Type B pancreatic cell (in vitro differentiated cells): ENCODE measurements at places on chromosomes 7 and 10.

DNA sequence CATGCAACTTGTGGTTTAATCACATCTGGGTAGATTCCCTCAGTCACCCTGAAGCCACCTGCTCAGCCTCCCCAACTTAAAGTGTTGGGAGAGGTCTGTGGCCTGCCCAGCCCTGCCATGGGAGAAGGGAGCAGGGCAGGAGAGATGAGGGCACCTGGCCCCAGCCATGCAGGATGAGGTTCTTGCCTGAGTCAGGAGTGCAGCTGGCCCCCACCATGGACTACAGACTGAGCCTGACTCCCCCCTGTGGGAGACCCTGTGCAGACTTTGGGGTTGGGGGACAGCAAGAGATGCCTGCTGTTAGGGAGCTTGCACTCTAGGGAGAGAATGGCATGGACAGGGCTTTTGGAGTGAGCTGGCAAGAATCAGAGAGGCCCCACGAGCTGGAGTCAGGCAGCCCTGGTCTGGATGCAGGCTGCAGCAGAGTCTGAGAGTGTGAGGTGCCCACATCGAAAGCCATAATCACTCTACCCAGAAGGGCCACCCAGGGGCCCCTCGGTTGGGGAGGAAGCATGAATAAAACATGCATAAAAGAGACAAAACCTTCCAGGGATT lies 34.7 kb upstream of the DPYSL4 start:
- no peak for DNase-seq

DNA sequence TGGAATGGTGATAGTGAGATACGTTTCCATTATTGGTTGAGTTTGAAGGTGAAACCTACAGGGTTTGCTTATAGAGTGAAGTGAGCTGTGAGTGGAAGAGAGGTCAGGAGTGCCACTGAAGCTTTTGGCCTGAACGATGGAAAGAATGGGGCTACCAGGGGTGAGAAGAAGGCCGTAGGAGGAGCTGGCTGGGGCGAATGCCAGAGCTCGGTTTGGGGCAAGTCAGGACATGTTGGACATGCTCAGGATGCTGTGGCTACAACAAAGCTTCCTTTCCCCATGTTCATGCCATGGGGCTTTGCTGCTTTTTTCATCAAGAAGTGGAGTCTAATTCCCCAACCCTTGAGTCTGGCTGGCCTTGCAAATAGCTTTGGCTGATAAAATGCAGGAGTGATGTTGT lies 253.7 kb downstream of the GLRX3 start:
- peak; percentile 31 for DNase-seq

DNA sequence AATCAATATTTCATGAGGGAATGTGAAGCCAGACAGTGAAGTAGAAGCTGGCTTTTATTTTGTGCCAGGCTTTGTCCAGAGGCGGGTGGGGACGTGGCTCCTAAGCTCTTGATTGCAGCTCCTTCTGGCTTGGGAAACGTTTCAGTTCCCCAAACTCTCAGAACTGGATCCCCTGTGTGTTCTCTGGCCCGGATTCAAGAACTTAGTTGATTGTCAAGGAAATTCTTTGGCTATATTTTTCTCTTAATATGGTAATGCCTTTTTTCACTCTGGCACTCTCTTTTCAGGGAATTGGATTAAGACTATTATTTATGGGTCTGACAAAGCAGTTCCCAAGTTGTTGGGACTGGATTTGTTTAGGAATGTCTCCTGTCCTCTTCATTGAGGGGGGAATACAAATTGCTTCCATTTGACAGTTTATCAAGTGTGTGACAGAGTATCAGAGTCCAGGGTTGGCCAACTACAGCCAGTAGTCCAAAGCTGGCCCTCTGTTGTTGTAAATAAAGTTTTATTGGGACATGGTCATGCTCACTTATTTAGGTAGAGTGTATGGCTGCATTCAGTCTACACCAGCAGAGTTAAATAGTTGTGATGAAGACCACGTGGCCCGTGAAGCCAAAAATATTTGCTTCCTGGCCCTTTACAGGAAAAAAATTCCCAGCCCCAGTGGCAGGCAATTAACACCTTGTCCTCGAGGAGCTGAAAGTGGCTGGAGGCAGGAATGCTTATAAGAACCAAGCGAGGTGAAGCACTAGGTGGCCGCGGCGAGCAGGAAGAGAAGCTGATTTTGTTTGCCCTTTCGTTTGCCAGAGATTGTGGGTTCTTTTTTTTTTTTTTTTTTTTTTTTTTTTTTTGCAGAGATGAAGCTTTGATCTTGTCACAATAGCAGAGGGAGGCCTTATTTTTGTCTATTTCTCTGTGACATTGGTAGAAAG lies 34.3 kb downstream of the HTRA1 start:
- no peak for DNase-seq

DNA sequence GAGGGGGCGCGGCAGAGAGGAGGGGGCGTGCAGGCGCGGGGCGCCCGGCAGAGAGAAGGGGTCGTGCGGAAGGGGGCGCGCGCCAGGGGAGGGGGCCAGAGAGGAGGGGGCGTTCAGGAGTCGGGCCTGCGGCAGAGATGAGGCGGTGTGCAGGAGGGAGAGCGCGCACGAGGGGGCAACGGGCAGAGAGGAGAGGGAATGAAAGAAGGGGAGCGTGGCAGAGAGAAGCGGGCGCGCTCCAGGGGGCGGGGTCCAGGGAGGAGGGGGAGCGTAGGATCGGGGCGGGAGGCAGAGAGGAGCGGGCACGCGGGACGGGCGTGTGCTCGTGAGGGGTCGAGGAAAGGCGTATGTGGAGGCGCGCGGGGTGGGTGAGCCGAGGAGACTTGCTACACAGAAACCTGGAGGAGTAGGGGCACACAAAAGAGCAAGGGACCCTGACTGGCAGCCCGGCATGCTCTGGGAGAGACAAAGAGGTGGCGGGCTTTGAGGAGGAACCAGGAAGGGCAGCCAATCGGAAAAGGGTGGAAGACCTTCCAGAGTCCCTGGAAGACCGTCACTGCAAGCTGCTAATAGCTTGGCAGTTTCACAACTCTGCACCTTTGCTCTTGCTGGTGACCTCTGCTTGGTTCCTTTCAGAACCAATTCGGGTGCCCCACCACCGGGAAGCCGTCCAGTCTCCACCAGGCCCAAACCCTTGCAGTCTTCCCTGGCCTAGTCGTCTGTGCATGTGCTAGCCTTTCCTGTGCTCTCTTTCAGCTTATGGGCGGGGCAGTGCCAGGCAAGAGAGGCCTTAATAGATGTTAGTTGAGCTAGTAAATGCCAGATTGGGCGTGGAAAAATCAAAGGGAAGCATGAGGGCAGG lies 639 bp downstream of the DYDC2 start:
- peak; percentile 73 for DNase-seq

GRCh38 chr10:80441831-80442230 lies 12.3 kb upstream of the TSPAN14 start:
- no peak for DNase-seq

DNA sequence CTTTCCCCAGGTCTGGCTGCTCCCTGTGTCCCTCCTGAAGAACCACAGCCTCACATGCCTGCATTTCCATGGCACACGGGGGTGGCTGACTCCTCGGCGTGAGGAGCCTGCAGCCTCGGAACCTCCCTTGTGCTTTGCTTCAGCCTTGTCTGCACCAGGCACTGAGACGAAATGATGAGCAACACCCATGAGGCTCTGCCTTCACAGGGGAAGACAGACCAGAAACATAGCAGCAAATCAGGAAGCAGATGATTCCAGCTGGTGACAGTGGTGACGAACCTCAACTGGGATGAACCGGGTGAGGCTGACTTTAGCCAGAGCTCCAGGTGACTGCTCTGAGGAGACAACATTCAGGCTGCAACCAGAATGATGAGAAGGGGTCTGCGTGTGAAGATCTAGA lies 84.5 kb upstream of the SMNDC1 start:
- no peak for DNase-seq

- DNase-seq = no peak
These were observed 9.5 kb upstream of the ASAH2 start for GRCh38 chr10:50260791-50261281.

GRCh38 chr10:88082806-88083596 lies 219.6 kb downstream of the PTEN start:
- DNase-seq = no peak

DNA sequence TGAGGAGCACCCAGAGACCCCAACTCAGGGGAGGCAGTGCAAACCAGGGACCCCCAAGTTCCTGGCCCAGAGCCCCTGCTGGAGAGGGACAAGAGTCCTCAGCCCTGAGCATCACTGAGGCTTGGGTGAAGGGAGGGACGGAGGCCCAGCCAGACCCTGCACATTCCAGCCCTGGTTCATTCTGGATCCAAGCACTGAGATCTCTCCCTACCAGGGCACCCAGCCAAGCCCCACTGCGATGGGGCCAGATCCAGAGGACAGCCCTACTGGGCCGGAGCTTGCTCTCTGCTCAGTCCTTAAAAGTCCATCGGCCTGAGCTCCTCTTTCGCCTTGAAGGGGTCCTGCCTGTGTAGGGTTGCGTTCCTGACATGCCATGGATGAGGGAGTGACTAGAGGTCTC lies 40.5 kb upstream of the RABGEF1 start:
- DNase-seq = no peak

- DNase-seq = no peak
These were observed 78.1 kb downstream of the VSTM4 start for GRCh38 chr10:49037187-49037586.

GRCh38 chr7:121909716-121910345 lies 36.9 kb downstream of the PTPRZ1 start:
- DNase-seq = no peak

- DNase-seq = peak; percentile 40
These were observed 1.3 kb downstream of the LOXL4 start for GRCh38 chr10:98266647-98267046.

- DNase-seq = no peak
These were observed 62.0 kb upstream of the SEMA3A start for GRCh38 chr7:84256571-84256971.

DNA sequence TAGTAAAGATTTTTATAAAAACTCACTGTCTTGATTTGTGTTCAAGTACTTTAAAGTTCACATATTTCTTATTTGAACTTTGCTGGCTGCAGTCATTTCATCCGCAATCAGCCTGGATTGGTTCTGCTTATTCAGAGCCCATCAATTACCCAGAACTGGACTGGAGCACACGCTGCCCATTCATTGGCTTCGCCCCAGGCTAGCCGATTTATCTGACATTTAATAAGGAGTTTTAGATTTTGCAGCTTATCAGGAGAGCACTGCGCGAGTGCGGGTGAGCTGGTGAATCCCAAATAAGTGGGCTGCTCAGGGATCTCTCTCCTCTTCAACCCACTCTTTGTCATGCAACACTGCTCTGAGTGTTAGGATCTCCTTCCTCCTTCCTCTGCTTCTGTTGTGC lies 166.0 kb upstream of the GPR26 start:
- DNase-seq = no peak
